ENCODE measurements at places on chromosomes 1 and 21.

DNA sequence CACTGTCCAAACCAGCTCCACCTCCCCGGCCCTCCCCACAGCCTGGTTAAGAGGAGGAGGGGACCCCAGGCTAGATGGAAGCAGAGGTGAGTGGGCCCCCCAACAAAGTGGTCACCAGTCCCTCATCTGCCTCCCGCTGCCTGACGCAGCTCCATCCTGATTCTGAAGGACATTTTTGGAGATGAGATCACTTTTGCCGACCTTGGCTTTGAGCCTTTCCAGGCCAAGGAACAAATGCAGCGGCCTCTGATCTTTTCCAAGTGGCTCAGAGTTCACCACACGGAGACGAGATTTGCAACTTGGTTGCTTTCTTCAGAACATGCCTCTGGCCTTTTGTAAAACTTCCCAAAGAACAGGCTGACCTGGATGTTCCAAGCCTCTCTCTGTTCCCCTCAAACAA, 223.1 kb downstream of the NPHP4 start:
- no peak for DNase-seq

DNA sequence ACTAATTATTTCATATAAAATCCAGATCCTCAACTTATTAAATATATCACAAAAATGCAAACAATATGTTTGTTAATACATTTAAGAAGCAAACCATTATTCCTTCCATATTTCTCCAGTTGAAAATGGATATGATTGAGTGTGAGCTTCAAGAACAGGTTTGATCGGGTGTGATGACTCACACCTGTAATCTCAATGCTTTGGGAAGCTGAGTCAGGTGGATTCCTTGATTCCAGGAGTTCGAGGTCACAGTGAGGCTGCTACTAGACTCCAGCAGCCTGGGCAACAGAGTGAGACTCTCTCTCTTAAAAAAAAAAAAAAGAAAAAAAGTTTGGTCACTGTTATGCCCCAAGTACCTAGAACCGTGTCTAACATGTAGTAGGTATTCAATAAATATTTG, 42.9 kb upstream of the RRP15 start:
- no peak for DNase-seq

- no peak for DNase-seq
Measured at GRCh38 chr21:27681038-27681437, 714.1 kb upstream of the ADAMTS5 start.

DNA sequence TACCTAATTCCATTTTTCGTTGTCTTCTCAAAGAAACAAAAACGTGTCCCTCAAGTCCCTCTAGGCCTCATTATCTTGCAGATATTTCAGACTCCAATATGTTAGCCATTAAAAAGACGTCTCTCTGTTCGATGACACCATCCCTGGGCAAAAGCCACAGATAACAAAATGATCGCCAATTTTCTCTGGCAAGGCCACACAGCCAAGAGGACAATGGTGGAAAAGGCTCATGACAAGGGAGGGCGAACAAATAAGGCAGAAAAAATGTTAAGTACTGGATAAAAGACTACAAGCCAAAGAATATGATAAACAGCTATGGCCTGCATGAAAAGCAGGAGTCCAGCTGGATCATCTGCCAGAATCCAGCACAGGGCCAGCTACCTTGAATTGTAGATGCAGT, 82.9 kb downstream of the TBX15 start:
- DNase-seq = no peak

DNA sequence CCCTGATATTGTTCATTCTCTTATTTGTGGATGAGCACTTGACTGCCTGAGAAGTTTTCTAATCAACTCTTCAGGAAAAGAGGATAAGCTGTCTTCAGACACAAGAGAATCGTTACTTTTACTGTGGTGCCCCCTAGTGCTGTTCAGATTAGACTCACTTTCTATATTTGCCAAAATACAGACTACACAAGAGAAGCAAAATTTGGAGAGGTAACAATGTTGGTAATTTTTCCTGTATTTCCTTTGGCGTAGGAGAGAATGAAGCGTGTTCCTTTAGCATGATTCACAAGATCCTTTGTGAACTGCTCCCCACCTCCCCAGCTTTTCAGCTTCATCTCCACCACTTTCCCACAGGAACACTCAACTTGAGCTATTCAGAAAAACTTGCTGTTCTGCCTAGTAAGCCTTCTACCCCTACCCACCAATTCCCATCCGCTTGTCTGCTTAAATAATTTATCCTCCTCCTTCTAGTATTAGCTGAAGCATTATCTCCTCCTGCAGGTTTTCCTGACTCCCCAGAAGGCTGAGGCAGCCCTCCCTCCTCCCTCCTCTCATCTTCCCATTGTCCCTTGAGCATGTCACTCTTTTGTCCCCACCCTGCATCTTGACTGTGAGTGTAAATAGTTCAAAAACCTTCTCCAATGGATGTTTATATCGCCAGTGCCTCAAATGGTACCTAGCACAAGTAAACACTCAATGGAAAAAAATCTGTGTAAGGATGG, 4.5 kb downstream of the TNFSF4 start:
- no peak for DNase-seq

DNA sequence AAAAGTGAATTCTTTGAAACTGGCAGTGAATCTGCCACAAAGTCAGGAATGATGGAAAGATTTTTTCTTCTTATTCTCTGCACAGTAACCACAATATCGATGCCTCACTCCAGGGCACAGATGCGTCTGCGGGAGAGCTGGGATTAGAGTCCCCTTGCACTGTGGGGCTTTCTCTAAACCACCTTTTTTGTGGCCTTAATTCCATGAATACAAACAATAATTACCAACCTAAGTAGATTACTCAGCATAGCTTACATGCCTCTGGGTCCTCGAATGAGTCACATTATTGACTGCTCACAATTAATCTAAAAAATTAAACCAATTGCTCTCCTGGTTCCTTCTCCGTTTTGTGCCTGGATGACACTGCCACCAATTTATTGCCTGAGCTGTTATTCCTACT, 125.8 kb downstream of the KAZN start:
- DNase-seq = no peak

GRCh38 chr1:209509039-209509438, 74.5 kb upstream of the CAMK1G start:
- DNase-seq = no peak

- no peak for DNase-seq
Measured at GRCh38 chr1:29762635-29763034, 526.3 kb downstream of the PTPRU start.

DNA sequence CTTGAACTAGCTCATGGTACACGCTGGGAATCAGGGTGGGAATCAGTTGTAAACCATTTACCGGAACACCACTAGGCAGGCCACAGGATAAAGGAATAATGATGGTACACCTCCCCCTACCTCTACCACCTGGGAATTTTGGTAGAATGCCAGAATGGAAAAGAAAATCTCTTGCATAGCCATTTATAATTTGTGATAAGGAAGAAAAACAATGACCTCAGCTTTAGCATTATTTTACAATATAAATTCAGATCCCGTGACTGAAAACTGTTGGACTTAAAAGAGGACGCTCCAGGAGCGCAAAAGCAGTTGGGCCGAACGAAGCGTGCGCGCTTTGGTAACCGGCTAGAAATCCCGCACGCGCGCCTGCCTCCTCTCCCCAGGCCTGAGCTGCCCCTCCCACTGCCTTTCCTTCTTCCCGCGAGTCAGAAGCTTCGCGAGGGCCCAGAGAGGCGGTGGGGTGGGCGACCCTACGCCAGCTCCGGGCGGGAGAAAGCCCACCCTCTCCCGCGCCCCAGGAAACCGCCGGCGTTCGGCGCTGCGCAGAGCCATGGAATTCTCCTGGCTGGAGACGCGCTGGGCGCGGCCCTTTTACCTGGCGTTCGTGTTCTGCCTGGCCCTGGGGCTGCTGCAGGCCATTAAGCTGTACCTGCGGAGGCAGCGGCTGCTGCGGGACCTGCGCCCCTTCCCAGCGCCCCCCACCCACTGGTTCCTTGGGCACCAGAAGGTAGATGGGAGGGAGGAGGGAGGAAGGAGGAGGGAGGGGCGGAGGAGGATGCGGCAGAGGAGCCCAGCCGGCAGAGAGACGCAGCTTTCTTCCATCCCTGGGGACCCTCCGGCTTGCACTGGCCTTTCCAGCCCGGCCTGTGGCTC, at the start of gene CYP4X1:
Gene CYP4X1 (plus strand): TSS at position 402 of the 873 bp plus-strand sequence. CDS start 149 bp downstream, at position 551.
- DNase-seq = no peak

DNA sequence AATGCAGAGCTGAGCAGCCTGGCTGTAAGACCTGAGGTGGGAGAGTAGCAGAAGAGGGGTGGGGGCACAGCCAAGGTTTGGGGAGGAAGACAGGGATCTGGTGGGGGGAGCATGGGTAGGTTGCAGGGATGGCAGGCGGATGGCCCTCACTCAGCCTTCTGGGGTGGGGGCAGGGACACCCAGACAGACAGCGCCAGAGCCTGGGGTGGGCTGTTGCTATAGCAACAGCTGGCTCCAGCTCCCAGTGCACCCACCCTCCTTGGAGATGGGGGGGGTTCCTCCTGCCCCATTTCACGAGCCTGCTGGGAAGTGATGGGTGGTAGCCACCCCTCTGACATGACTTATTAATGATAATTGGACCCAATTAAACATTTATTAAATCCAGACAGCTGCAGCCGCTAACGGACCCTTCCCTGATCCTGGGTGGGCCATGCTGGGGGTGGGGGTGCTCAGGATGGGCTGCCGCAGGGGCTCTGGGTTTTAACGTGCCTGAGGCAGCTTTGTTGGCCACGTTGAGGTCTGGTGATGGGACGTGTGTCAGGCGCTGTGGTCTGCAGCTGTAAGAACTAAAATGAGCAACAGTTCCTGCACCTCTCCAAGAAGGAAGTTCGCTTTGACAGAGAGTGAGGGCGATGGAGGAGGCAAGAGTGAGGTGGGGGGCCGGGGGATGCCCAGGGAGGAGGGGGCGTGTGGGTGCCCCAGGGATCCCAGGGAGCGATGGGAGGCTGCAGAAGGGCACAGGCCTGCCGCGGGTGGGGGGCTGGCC, 19.4 kb downstream of the AGRN start:
- no peak for DNase-seq

GRCh38 chr1:14876747-14877146, 276.8 kb upstream of the TMEM51 start:
- no peak for DNase-seq

DNA sequence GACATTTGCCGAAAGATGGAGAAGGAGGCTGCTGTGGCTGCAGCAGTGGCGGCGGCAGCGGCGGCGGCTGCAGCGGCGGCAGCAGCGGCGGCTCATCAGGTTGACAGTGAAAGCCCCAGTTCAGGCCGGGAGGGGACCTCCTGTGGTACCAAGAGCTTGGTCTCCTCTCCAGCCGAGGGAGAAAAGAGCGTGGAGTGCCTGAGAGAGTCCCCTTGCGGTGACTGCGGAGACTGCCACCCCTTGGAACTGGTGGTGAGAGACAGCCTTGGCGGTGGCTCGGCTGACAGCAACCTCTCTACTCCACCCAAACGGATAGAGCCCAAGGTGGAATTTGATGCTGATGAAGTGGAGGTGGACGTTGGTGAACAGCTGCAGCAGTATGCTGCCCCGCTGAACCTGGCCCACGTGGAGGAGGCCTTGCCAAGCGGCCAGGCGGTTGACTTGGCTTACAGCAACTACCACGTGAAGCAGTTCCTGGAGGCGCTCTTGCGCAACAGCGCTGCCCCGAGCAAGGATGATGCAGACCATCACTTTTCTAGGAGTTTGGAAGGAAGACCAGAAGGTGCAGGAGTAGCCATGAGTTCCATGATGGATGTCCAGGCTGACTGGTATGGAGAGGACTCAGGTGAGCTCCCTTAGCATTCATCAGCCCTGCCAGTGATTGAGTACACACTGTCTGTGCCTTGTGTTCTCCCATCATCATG, 6.3 kb downstream of the ZBTB8B start:
- DNase-seq = no peak

DNA sequence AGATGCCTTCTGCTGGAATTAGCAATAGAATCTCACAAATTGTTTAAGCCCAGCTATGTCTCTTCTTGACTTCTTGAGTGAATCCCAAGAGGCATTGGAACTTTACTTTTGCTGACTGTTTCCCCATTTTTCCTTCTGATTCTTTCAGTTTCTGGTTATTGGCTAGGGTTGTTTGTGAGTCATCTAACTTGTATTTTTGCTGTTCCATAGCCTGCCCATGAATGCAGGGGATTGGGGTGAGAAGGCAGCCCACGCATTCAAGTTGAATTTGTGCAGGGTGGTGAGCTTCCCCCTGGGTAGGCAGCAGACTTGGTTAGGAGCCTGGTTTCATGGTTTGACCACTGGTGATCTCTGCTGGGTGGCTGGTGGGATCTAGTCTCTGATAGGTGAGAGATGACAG, 10.4 kb upstream of the KLF17 start:
- no peak for DNase-seq

GRCh38 chr1:223180731-223181321, 37.8 kb upstream of the TLR5 start:
- no peak for DNase-seq

DNA sequence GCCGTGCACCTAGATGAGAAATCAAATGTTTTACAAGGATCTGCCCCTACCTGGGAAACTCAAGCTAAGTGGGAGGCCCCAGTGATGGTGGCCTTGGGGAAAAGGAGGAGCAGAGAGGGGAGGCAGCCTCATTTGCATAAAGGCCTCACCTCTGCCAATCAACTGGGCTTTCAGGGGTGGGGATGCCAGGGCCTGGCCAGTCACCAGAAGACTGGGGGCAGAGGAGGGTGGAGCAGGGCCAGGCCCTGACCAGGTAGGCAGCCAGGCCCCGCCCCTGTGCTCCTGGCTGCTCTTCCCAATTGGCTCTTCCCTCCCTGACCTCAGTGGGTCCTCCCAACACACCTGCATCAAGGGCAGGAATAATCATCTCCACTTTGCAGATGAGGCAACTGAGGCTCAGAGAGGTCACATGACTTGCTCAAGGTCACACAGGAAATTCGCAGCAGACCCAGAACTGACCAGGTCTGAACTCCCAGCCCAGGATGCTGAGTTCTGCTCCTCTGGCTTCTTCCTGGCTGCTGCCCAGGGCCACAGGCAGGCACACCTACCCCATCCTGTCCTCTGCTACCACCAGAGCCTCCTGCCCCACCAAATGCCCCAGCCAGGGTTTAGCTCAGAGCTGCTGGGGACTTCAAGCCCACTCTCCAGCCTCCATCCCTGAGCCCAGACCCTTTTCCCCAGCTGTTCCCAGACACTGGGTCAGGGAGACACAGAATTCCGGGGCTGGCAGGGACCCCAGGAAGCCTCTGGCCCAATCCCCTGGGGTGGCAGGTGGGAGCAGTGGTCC, 677.9 kb downstream of the MATN1 start:
- no peak for DNase-seq

DNA sequence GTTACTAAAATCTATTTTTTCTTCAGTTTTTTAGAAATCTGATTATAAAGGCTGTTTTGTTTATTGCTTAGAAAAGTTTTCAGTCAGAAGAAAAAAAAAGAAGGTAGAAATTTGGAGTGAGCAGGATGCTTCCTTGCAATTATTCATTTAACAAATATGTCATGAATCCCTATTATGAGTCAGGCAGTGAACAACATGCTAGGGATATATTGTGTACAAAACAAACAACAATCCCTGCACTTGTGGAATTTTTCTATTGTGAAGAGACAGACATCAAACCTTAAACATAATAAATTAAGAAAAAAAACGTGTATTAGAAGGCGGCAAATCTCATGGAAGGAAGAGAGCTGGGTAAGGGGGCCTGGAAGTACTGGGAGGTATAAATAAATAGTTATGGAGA, 664.1 kb upstream of the CAMK1G start:
- no peak for DNase-seq

DNA sequence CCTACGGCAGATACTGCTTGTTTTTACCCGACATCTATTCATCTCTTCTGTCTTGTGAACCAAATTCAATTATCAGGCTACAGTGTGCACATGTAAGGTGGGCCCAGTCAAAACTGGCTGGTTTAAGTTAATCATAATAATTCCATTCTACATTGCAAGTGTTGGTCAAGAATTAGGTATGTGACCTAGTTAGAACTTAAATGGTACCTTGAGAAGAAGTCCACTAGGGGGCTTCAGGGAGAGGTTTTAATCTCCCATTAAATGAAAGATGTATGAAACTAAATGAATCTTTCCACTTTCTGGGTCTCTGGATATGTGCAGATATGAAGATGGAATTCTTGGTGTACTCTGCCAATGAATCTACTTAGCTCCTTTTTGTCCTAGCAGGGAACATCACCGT, 187.1 kb downstream of the CDC42BPA start:
- no peak for DNase-seq

Data from stimulated activated CD8-positive, alpha-beta memory T cell treated with anti-CD3 and anti-CD28 coated beads, Interleukin-7, amount 100 ng/mL, for 24 hours (primary cell).